ENCODE measurements at places on chromosomes 2 and 18.

DNA sequence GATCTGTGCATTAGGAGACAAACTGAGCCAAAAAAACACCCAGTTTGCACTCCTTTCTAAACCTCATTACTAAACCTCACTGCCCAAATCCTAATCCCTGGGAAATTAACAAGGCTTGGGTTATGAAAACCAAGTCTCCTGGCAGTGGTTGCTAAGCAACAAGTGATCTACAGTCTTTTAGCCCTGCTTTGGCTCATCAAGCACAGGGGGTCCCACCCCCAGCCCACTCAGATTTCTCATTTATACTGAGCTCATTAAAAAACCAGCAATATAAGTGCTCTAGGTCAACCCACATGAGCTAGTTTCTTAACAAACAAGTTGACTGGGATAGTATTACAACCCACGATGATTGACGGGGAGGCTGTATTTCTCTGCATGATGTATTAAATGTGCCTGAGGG, 18.4 kb downstream of the DNER start:
- DNase-seq: no peak

- peak; percentile 56 for DNase-seq
Observed at GRCh38 chr2:36785179-36785795, 88.8 kb downstream of the VIT start.

GRCh38 chr2:14910654-14911053, 278.1 kb downstream of the LRATD1 start:
- DNase-seq: no peak

DNA sequence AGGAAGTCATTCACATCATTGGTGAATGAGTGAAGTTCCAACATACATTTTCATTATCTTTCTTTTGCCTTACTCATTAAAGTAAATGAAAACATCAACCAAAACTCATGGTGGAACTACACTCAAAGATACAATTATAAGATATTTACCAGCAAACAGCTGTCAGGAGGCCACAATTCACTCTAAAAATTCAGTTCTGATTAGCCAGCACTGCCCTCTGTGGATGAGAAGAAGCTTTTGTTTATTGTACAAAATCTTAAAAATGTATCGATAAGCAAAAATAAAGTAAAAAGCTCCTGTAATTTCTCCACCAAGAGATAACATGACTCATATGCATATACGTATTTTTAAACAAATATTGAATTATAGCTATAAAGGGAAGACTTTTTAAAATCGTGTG, 73.5 kb upstream of the RAPGEF4 start:
- DNase-seq: no peak

- no peak for DNase-seq
Observed at GRCh38 chr2:69975136-69975852, 13.9 kb upstream of the ASPRV1 start.

DNA sequence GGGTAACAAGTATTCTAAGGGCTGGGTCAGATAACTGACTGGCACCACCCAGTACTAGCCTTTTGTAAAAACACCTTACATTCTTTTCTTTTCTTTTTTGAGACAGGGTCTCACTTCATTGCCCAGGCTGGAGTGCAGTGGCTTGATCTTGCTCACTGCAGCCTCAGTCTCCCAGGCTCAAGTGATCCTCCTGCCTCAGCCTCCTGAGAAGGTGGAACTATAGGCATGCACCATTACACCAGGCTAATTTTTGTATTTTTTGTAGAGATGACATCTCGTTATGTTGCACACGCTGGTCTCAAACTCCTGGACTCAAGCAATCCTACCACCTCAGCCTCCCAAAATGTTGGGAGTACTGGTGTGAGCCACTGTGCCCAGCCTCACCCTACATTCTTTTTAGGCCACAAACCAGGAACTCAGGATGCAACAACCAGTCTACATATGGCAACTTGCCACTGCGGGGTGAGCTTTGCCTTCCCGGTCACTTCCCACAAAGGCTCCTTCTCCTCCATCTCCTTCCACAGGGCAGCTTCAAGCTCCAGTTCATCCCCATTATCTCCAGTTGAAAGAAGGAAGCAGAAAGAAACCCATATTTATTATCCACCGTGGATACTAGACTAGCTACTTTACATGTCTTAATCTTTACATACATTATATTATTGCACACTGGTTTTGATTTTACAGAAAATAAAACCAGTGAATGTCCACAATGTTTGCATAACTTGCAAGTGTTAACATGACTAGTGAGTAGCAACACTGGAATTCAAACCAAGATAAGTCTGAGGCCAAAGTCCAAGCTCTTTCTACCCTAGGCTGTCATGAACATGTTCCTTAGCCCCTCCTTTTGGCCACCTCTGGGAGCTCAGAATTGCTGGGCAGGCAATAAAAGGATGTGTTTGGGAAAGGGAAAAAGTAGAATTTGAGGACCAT, 23.7 kb upstream of the AP1S3 start:
- DNase-seq: no peak

DNA sequence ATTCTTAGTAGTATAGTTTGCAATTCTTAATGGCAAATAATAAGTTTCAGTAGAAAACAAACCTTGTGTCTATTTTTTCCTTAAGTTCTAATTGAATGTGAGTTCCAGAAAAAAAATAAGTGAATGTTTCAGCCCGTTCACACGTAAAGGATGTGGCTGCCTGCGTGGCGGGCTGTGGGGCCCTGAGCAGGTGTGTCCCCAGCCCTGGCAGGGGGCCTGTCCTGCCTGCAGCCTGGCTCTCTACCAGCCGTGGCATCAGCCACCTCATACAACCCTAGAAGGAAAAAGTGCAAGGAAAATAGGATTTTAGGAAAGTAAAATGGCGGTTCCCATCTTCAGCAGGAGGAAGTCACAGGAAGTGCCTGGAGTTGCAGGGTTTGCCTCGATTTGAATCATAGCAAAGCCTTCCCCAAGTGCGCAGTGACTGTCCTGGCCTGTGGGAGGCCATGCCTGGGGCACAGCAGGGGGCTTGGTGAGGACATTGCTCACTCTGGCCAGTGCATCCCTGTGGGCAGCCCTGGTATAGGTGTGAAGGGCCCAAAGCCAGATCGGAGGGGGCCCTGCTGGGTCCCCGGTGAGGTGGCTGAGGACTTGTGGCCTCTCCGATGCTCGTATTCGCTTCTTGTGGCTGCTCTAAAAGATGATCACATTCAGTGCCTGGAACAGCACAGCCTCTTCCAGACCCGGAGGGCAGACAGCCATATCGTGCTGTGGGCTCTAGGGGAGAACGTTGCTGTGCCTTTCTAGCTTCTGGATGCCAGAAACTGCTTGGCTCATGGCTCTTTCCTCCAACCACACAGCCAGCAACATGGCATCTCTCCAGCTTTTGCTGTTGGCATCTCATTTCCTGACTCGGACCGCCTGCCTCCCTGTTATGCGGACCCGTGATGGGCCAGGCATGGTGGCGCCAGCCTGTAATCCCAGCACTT, 12.6 kb downstream of the DTYMK start:
- no peak for DNase-seq

GRCh38 chr18:13513021-13513420, 213.3 kb downstream of the FAM210A start:
- no peak for DNase-seq

Data from activated CD4-positive, alpha-beta T cell treated with anti-CD3 and anti-CD28 coated beads, Interleukin-2, amount 10 ng/mL, durations not matched to agents 7 days and 5 days (primary cell).